ENCODE measurements at places on chromosomes 13 and 19.

DNA sequence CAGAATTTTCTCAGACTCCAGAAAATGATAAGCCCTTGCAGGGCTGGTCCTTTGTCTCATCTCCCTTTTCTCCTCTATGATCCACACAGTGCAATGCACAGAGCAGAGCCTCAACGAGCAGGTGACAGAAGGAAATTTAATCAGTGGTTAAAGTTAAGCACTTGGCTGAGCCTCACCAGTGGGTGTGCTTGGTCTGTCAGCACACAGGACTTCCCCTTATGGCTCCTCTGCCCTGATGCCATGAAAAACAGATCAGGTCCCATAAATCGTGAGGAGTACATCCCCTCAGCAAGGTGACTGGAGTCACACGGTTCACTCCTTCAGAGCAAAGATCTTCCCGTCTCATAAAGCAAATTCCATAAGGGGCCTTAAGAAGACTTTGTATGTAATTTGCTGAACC is 818.2 kb downstream of the UQCRFS1 start:
- DNase-seq: no peak

- DNase-seq: no peak
Observed at GRCh38 chr13:23866420-23867026, 22.7 kb downstream of the MIPEP start.

DNA sequence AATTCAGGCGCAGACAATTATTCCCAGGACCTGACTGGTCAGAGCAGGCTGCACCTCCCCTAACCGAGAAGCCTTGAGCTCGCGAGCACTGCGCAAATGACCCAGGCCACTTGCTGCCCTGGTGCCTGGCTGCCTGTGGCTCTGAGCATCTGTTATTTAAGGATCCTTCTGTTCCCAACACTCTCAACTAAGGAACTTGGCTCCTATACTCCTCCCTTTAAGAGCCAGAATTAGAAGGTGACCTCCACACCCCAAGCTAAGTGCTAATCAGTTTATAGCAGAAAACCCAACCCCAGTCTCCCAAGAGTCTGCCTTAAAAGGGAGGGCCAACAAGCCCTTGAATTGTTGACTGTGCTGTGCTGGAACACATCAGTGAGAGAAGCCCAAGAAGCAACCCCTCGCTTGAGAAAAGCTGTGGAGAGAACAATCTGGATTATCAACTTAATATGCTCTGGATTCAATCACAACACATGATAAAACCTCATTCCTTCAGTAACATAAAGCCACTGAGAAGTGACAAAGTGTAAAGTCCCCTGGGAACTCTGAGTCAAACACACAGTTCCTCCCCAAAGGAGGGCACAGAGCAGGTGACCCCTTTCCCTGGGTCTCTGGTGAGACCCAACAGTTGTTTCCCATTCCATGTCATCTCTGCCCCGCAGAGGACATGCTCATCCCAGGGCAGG is 14.6 kb downstream of the AKAP8L start:
- no peak for DNase-seq

- DNase-seq: no peak
Observed at GRCh38 chr13:28161370-28161769, 23.0 kb downstream of the PAN3 start.

DNA sequence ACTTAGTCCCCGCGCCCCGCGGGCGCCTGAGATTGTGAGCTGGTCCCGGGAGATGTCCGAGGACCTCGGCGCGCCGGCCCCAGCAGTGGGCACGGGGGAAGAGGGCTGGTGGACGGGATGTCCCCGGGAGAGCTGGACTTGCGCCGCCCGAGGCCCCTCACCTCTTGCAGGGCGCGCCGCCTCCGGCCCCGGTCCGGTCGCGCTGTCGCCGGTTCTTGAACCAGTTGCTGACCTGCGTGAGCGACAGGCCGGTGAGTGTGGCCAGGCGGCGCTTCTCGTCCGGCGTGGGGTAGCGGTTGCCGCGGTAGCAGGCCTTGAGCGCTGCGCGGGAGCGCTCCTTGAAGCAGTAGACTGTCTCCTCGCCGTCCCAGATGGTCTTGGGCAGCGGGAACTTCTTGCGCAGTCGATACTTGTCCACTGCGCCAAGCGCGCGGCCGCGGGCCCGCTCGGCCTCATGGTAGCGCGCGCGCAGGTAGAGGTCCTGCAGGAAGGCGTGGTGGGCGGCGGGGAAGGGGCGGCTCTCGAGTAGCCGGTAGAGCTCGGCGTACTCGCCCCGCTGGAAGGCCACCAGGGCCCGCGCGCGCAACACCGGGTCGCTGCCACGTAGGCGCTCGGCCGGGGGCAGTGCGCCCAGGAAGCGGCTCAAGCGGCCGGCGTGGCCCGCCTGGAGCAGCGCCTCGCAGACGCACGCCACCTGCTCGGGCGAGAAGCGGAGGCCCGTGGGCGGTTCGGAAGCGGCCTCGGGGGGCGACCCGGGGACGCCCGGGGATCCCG is 984 bp downstream of the SIX5 start:
- DNase-seq: no peak

GRCh38 chr13:77861741-77862140 is 56.9 kb downstream of the EDNRB start:
- no peak for DNase-seq

DNA sequence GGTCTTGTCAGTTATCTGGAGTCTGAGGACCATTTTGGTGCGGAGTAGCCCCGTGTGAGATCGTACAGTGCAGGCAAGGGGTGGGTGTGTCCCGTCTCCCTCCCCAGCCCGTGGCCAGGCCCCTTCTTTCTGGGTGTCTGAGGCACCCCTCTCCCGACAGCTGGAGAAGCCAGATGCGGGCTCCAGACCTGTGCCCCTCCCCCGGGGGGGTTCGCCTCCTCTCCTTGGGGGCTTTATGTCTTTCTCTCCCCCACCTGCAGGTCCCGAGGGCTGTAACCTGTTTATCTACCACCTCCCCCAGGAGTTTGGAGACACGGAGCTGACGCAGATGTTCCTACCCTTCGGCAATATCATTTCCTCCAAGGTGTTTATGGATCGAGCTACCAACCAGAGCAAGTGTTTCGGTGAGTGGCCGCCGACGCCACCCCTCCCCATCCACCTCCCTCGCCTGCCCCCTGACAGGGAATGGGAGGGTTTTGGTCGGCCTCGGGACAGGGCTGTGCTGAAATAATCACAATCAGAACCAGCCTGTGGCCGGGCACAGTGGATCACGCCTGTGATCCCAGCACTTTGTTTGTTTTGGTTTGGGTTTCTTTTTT is 65.6 kb downstream of the CELF5 start:
- no peak for DNase-seq

Measured in CD4-positive, alpha-beta T cell treated with Interleukin-2 at 100 ng/mL for 4 hours (primary cell).